Naive thymus-derived CD4-positive, alpha-beta T cell (primary cell): ENCODE measurements at places on chromosomes 2 and 18.

DNA sequence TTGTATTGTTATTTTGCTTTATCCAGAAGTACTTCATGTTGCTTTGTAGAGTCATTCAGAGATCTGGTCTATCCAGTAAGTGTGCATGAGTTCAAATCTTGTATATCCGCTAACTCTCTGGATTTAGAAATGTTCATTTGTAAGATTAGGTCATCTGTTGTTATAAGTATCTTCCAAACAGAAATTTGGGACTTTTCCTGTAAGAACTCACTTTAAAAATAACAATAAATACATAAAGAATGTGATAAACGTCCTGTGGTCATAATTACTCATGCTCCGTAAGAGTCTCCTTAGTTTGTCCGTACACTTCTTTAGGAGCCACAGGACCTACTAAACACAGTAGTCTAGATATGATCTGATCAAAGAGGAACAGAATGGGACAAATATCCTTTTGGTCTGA, 699.9 kb upstream of the SLC8A1 start:
- no peak for DNase-seq

DNA sequence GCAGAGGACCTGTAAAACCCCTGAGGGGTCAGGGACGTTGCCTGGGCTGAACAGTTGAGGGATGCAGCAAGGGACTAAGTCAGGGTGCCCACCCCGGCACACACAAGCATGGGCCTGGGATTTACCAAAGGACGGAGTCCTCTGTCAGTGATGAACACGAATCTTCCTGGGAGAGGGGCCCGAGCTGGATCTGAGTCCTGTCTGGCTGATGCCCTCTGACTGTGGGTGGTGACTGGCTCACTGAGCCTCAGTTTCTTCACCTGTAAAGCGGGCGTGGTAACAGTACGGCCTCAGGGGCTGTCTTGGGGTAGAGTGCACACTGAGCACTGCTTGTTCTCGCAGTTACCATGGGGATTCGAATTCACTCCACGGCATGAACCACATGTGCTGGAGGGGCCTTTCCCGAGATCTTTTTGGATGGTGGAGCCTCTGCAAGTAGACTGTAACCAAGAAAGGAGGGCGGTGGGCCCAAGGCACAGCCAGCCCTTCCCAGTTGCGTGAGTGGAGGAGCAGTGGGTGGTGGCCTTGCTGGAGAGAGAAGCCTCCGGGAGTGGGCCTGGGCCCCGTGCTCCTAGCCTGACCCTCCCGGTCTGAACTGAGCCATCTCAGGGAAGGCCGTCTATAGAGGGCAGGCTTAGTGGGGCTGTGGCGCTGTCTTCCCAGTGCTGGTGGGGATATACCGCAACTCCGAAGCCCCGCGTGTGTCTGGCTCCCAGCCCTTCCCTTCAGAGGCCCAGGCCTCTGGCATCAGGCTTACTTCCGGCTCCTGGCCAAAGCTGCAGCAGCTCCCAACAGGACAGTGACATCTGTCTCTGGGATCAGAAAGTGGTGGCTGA, 130.8 kb upstream of the HS6ST1 start:
- no peak for DNase-seq

DNA sequence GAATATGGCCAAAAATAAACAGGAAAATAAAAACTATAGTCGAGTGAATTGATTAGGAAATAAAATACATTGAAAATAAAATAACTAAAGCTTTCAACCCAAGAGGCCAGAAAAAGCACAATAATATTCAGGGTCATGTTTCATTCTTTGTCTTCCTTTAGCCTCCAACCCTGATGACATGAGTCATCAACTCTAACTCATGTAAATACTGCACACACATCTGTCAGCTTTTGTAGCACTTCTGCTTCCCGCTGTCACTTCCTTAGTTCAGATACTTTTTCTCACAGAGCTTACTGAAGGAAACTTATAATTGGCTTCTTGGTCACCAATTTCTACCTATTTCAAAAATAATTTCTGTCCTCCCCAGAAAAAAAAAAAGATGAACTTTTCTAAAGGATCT, 112.8 kb downstream of the UPP2 start:
- no peak for DNase-seq

GRCh38 chr2:241799522-241800197, 9.3 kb upstream of the NEU4 start:
- DNase-seq: no peak

DNA sequence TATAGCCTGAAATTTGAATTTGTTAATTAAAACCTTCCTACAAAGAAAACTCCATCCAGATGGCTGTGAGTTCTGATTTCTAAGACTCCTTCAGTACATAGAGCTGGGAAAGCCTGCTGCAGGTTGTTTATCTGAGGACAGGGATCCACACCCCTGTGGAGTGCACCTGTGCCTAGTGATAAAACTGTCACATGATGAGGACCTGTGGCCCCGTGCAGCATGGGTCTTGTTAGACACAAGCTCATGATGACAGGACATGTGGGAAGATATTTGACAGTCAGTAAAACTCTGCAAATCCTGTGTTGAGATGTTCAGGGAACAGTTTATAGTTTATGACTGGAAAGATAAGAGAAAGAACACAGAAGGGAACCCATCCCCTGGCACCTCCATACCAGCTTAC, 133.2 kb upstream of the TMEM18 start:
- DNase-seq: no peak

- no peak for DNase-seq
Observed at GRCh38 chr18:74023220-74023619, 124.4 kb downstream of the FBXO15 start.

DNA sequence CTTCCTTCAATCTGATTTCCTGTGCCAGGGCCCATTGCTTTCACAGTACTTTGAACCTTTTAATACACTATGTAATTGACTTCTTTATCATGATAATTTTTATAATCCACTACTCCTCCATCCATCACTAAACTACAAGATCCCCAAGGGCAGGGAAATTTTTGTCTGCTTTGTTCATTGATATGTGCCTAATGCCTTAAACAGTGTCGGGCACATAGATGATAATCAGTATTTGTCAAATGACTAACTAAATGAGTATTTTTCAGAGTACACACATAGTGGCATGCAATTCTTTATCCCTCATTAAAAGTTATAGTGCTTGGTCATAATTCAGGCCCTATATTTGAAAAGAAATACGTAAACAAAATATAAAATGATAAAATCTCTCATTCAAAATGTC, 5.3 kb upstream of the STAMBP start:
- no peak for DNase-seq

- DNase-seq: peak; percentile 31
Observed at GRCh38 chr18:48676756-48677368, 138.0 kb downstream of the CTIF start.

DNA sequence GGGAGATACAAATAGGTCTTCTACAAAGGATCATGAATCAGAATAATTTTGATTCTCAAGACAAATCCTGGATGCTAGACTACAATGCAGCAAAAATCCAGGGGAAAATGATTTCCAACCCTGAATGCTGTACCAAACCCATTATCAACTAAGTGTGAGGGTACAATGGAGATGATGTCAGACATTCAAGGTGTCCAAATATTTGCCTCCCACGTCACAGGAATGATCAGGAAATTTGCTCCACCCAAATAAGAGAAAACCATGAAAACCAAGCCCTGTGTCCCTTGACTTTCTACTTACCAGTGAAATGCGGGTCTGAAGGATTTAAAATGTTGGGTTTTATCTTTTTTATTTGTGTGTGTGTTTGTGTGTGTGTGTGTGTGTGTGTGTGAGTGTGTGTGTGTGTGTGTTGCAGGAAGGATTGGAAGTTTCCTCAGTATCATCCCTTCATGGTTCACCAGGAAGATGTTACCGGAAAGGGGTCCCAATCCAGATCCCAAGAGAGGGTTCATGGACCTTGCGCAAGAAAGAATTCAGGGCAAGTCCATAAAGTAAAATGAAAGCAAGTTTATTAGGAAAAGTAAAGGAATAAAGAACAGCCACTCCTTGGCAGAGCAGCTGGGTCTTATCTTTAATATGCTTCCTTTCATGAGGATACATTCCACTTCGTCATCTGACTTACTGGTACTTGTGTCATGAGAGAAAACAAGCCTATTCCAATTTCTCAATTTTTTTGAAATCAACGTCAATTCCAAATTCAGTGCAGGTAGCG, 61.1 kb upstream of the ID2 start:
- DNase-seq: no peak

GRCh38 chr2:217797165-217797564, 205.6 kb downstream of the TNS1 start:
- no peak for DNase-seq

DNA sequence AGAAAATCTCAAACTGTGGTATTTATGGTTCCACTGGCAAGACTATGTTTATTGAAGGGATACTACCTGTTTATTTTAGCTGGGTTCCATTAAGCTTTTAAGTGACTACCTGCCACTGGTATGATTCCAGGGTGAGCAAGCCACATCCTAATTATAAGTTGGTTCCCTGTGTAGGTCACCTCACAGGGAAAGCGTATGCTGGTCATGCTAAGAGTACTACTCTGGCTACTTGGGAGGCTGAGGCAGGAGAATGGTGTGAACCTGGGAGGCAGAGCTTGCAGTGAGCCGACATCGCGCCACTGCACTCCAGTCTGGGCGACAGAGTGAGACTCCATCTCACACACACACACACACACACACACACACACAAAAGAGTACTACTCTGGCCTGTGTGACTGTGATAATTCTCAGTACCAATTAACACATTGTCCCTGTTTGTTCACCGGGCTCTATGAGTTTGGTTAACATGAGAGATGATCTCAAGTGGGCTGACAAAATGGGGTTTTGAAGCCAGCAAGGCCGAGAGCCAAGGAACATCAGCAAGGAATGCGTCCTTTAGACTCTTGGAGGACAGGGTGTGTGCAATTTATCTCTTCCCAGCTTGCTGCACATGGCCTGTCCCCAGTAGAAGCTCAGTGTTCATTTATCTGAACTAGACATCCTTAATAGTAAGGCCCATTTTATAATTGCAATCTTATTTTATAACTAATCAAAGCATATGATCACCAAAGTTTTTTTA, 15.2 kb upstream of the ITSN2 start:
- no peak for DNase-seq

DNA sequence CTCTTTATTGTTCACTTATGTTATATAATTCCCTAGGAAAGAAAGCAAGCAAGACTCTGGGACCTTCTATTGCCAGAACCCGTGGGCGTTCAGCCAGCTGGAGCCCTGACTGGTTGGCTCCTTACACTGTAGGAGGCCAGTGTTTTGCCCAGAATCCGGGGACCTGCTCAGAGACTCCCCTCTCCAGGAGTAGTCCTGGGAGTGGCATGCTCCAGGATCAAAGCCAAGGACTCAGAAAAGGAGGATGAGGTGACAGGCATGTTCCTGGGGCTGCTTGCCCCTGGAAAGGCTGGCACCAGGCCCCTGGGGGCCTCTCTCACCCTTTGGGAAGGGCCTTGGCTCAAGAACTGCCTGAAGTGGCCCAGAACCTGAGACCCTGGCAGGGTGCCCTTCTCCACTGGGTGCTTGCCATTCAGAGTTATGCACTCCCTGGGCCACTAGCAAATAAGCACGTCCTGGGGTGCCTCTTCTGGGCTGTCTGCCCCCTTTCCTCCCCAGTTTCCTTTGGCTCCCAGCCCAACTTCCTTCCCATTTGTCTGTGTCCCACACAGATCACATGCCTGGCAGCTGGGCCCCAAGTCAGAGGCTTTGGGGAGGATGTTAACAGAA, 19.6 kb upstream of the KIF3C start:
- DNase-seq: no peak

DNA sequence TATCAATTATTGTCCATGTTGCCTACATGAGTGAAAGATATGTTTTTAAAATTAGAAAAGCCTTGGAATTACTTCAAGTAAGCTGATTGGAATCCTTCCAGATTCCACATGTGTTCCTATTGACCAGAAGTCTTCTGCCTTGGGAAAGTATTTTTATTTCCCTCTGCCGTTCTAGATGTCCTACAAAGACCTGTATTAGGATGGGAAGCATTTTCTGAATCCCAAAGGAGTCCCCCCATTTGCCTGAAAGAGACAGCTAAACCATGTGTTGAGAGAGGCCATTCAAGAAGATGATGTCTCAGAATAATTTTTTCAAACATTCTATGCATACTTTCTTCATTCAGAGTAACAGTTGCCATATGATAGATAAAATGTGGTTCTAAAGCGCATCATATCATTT, 19.0 kb upstream of the MYO1B start:
- DNase-seq: no peak

DNA sequence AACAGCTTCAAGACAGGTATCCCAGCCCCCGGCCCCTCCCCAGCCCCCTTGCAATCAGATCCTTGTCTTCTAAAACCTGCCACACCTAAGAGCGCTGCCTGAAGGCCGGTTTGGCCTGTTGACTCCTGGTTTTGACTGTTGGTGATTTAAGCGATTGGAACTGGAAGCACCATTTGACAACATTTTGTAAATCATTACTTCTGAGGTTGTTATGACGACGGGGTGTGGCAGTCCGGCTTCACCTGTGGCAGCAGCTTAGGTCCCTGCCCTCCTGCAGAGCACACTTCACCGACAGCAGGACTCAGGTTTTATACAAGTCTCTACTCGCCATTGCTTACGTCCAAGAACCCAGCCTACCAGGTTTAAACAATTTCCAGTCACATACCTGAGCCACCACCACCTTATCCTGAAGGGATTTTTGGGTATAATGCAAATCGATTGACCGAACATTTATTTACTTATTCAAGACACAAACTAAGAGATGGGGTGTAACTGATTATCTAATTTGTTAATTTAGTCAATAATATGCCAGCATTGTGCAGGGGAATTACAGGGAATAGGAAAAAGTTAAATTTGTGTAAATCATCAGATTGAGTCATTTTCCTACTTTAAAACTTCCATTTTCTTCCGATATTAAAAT, 707 bp upstream of the DGUOK start:
- DNase-seq: no peak

DNA sequence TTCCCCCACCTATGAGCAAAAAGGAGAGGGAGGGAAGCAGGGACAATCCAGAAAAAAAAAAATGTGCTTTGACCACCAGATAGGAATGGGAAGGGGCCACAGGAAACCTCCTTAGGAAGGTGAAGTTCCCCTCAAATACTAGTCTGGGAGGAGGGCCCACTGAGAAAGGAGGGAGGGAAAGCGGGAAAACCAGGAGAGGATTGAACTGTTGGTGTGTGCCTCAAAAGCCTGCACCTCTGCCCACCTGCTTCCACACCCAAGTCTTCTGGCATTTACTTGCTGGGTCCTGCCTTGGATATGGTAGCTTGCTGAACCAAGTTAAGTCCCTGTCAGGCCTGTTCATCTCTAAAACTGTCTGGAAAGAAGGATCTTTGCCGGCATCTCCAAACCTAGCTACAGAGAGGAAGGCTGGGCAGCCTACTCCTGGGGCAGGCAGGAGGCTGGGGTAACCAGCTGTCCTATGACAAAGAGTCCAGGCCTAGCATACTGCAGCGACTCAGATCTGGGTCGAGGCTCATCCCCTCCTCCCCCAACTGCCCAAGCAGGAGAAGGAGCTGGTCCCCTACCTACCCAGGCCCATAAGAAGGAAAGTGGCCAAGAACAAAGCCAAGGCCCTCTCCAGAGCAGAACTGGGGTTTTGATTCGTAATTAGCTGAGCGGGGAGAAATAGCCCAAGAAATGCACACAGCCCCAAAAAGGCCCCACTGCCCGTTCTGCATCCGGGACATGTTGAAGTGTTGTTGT, 3.0 kb downstream of the EN1 start:
- DNase-seq: no peak

DNA sequence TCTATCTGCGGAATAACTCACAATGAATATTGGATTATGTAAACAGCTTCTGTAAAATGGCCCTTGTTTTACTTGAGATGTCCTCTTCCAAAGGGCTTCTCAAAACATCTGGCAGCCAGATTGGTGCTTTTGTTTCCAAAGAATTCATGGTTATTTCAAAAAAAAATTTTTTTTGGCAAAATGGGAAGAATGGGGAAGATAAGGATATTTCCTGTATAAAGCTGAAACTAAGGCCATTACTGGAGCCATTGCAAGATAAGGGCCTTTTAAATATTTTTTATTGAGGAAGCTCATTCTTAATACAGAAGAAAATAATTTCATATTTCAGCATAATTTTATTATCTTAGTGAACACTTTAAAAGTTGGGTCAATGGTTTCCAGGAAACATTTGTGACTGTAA, 259.1 kb downstream of the GALNT13 start:
- no peak for DNase-seq
